Left kidney (tissue), 8 donors: ENCODE measurements at places on chromosomes 16 and 17.

DNA sequence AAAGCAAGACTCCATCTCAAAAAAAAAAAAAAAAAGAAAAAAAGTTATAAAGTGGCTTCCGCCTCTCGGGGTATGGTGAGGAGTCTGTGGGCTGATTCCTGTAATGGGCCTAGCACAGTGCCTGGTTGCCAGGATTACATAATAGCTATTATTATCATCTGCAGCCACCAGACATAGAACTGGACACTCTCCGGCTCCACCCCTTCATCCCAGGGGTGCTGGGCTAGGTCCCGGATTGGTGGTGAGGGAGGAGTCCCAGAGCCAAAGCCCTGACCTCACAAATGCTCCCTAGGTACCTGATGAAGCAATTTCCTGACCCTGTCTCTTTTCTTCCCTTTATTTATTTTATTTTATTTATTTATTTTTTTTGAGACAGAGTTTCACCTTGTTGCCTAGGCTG is 11.6 kb upstream of the ADGRG1 start:
- DNase-seq: no peak

DNA sequence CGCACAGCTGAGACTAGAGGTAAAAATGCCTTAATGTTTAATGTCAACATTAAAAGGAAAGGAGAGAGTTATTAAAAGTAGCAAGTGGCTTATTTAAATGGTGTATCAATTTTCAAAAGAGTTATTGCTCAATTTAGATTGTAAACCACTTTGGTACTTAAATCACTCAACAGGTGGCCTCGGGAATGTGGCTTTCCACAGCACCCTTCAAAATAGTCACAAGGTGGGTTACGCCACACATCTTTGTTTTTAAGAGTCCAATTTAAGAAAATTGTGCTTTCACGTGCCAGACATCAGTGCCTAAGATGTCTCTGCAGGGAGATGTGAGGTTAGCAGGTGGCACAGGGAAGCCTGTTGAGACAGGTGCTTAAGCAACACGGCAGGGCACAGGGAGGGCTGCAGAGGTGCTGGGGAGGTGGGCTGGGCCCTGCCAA is 27.5 kb upstream of the ADCY7 start:
- DNase-seq: no peak

DNA sequence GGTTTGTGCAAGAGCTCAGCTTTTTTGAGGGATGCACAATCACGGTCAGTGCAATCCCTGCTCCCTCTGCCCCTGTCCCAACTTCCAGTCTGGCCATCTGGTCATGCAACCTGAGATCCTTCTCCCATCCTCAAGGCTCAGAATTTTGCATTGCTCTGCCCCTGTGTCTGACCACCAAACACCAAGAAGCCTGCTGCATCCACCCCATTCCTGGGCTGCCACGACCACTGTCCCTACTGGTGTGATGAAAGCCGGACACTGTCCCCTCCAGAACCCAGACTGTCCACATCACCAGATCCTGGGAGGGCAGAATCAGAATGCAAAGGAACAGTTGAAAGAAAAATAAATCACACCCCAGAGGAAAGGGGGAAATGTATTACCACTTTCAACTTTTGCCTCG is 231.0 kb downstream of the C16orf78 start:
- DNase-seq: no peak

DNA sequence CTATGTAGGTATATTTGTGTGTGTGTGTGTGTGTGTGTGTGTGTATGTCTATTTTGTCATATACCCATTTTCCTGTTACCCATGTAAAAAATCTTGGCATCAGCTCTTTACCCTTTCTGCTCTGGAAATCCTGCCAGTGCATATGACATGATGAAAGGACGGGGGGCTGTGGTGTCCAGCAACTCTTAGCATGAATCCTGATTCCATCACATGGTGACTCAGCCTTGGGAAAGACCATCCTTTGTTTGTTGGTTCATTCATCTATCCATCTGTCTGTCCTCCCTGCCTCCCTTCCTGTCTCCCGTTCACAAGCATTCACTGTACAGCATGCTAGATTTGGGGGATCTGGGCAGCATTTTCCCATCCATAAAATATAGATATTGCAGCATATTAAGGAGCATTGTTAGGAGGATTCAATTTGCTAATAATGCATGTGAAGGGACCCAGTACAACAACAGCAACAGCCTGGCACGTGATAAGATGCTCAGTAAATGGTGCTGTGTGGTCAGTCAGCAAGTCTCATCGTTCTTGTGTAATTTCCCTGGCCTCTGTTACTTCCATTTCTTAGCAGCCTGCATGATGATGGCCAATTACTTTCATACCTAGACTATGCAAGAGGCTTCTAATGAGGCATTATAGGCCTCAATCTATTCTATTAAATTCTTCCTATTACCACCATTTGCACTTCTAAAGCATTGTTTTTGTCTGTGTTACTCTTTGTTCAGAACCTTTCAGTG is 191.0 kb downstream of the PRKCA start:
- DNase-seq: no peak

- DNase-seq: no peak
Observed at GRCh38 chr17:69696650-69697049, 282.2 kb downstream of the MAP2K6 start.

DNA sequence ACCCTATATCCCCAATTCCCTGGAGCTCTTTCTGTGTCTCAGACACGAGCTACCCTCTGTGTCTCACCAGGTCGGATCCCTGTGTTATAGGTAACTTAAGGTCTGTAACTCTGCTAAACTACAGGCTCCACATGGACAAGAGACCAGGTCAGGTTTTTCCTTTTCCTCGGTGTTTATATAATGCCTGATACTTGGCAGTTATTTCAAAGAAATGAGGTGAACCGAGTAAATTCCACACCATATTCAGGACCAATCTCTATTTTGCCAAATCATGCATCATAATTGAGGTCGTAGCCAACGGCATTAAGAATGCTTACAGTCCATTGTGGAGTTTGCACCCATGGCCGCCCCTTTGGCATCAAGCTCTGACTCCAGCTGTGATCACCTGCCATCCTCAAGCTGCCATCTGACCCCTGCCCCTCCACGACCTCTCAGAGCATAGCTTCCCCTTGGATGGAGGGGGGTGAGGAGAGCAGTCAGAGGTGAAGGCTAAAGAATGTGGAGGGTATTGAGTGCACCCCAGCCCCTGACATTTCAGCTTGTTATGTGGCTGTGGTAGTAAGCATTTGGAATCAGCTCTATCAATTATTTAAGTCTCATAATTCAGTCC is 434.7 kb upstream of the RBFOX1 start:
- no peak for DNase-seq

DNA sequence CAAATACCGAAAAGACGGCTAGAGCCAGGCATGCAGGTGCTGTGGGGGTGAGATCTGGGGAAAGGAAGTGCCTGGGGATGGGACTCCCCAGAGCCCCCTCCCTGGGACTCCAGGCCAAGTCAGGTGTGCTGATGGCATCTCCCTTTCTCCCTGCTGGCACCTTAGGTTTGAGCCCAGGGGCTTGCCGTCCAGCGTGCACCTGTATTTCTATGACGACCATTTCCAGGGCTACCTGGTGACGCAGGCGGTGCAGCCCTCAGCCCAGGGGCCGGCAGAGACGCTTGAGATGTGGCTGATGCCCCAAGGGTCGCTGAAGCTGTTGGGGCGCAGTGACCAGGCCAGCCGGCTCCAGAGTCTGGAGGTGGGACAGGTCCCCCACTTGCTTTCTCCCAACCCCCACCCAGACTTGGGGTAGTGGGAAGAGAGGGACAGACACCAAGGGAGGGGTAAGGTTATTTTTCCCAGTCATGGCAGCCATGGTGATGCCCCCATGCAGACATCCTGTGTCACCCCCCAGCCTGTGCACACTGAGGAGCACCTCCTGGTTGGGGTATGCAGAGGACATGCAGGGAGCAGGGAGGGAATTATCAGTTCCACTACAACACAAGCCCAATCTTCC is 11.1 kb downstream of the XYLT2 start:
- DNase-seq: no peak

DNA sequence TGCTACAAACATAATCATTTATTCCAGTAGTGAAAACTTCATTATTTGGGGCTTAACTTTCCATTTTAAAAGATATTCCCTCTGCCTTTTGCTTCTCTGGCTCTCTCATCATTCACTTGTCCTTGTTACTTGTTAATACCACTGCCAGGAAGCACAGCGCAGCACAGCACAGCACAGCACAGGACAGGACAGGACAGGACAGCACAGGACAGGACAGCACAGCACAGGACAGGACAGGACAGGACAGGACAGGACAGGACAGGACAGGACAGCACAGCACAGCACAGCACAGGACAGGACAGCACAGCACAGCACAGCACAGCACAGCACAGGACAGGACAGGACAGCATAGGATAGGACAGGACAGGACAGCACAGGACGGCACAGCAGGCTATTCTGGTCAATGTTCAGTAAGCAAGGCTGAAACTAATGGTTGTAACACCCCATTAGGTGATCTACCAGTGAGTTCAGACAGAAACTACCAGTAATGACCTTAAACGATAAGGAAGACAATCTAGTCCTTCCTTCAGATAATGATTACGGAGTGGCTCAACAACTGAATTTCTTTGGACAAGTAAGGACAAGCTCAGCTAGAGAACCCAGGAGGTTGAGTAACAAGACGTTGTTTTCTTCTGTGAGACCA is 31.9 kb downstream of the COG1 start:
- no peak for DNase-seq

GRCh38 chr17:76840443-76840767 is 27.8 kb upstream of the MGAT5B start:
- DNase-seq: no peak

DNA sequence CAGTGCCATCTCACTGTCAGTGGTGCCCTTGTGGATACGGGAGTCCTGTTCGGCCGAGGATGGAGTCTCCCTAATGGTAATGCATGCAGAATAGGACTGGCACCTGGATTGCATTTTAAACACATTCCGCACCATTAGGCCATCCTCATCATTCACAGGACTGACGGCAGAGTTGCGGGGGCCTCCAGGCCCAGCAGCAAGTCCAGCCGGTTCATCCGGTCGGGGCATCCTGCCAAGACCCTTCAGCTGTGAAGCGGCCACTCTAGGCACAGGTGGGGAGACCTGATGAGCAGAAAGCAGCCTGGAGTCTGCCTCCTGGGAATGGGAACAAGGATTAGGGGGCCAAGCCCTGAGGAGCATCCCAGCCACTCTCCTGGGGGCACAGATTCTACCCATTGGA is 90.3 kb upstream of the XYLT1 start:
- DNase-seq: peak; percentile 6

- no peak for DNase-seq
Observed at GRCh38 chr17:65104541-65104940, 32.6 kb upstream of the RGS9 start.

GRCh38 chr17:55740511-55741355 is 10.1 kb upstream of the PCTP start:
- no peak for DNase-seq

GRCh38 chr17:13182854-13183253 is 165.0 kb upstream of the ELAC2 start:
- DNase-seq: no peak

DNA sequence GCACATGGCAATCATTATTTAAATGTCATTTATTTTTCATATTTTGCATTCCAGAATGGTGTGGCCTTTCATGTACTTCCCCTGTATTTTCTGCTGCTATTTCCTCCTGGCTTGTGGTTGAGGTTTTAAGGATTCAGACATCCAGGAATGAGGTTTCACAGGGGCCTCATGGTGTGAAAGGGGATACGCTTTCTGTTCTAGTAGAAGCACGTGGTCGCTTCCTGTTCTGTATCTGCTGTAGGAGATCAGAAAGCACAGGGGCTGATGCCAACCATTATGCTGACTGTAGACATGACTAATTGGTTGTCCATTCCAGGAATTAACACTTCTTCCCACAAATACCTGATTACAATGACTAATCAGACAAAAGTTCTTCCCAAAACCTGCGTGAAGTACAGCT is 405.9 kb downstream of the SHISA9 start:
- no peak for DNase-seq

- DNase-seq: no peak
Observed at GRCh38 chr16:3672571-3673041, 18.1 kb downstream of the DNASE1 start.

GRCh38 chr16:31143011-31143693 is 6.7 kb downstream of the PRSS36 start:
- DNase-seq: no peak

GRCh38 chr17:81417879-81418709 is 22.8 kb downstream of the BAHCC1 start:
- no peak for DNase-seq

- no peak for DNase-seq
Observed at GRCh38 chr17:57286399-57287105, 30.2 kb downstream of the MSI2 start.

DNA sequence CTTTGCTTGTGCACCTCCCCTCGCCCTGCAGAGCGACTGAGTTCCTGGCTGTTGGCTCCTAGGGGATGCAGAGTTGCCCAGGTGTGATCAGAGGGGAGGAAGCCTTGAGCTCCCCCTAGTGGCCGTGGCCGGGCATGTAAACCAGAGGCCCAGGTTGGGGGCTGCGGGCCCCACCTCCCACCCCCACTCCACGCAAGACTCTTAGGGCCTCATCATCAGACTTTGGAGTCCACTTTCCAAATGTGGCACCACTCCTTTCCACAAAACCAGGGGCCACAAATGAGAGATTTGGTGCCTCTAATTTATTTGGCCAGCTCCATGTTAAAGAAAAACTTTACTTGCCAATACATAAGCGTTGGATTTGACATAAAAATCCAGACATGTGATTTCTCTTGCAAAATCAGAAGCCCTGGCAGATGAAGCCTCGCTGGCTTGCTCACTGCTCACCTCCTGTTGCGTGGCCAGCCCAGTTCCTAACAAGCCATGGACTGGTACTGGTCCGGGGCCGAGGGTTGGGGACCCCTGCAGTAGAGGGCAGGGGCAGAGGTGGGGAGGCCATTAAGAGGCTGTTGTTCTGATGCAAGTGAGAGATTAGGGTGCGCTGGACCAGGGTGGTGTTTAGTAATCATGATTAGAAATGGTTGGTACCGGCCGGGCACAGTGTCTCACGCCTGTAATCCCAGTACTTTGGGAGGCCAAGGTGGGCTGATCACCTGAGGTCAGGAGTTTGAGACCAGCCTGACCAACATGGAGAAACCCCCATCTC is 28.7 kb upstream of the GAS7 start:
- peak; percentile 17 for DNase-seq

- DNase-seq: no peak
Observed at GRCh38 chr16:23836078-23836403, 258 bp downstream of the PRKCB start.

DNA sequence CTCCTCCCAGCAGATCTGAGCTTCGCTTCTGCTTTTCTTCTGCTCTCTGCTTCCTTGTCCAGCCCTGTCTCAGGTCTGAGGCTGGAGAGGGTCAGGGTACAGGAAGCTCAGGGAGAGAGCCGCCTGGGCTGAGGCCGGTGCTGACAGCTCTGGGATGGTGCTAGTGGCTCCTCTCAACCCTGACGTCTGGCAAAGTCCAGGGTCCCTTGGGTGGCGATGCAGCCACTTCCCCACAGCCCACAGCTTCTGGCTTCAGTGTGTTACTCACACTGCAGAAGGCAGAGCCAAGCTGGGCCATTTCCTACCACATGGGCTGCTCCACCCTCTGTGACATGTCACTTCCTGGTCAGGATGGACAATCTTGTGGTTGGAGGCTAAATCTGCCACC is at the start of gene CD300C:
Gene CD300C, minus strand, starts transcription at position 273 of the 388 bp plus-strand sequence. CDS start 333 bp downstream, outside the sequence.
- no peak for DNase-seq

GRCh38 chr16:88334778-88335720 is 47.7 kb upstream of the ZNF469 start:
- no peak for DNase-seq
